ENCODE measurements at places on chromosomes 1 and 21. TPM values are rescaled to one million over a fixed set of nuclear protein-coding genes. Genes with fewer than 3 reads are reported as not detected.

The PEAR1 gene
- 10.8 TPM for total RNA-seq

The AK5 gene
- total RNA-seq: 13.5 TPM

The REG4 gene
- not detected for total RNA-seq

The RPE65 gene
- total RNA-seq: not detected

The FCRL6 gene
- total RNA-seq: not detected

The C1orf226 gene
- total RNA-seq: not detected

The VANGL2 gene
- total RNA-seq: not detected

The OVAAL gene
- total RNA-seq: not detected

- peak; percentile 35 for DNase-seq
Measured at GRCh38 chr1:205706601-205707502, 26.5 kb upstream of the SLC45A3 start.

GRCh38 chr1:100921110-100921706 is 25.3 kb downstream of the SLC30A7 start:
- peak; percentile 76 for DNase-seq

- DNase-seq: no peak
Measured at GRCh38 chr1:169508432-169509338, 22.9 kb upstream of the SLC19A2 start.

DNA sequence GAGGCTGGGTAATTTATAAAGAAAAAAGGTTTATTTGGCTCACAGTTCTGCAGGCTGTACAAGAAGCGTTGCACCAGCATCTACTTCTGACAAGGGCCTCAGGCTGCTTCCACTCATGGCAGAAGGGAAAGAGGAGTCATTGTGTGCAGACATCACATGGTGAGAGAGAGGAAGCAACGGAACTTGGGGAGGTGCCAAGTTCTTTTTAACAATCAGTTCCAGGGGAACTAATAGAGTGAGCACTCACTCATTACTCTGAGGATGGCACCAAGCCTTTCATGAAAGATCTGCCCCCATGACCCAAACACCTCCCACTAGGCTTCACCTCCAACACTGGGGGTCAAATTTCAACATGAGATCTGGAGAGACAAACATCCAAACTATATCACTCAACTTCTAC is 77.2 kb downstream of the DDAH1 start:
- no peak for DNase-seq

DNA sequence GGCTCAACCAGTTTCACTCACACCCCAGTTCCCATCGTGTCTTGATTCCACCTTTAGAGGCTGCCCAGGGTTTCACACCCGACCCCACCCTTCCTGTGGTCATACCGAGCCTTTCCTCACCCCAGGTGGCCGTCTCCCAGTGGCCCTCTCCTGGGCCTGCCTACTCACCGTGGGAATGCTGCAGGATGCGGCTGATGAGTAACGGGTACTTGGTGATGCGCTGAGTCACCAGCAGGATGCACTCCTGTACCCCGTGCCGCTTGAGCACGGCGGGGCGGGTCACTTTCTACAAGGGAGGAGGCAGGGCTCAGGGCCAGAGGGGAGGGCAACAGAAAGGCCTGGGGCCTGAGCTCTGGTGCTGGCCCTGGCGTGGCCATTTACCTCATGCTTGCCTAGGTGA is 16.4 kb downstream of the ARHGEF2 start:
- DNase-seq: peak; percentile 88

DNA sequence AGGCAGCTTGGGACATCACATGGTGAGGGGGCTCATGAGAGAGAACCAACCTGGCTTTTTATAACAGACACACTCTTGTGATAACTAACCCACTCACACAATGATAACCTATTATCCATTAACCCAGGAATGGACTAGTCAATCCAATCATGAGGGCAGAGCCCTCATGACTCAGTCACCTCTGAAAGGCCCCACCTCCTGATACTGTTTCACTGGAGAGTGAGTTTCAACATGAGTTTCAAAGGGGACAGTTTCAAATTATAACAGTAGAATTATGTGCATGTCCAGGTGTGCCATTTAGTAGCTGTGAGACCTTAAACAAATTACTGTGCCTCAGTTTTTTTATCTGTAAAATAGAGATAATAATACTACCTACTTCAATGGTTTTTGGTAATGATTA is 47.6 kb upstream of the PPP2R5A start:
- DNase-seq: no peak

GRCh38 chr1:92587445-92587844 is 100.7 kb upstream of the GFI1 start:
- no peak for DNase-seq

- DNase-seq: no peak
Measured at GRCh38 chr1:229803626-229804217, 177.7 kb downstream of the URB2 start.

DNA sequence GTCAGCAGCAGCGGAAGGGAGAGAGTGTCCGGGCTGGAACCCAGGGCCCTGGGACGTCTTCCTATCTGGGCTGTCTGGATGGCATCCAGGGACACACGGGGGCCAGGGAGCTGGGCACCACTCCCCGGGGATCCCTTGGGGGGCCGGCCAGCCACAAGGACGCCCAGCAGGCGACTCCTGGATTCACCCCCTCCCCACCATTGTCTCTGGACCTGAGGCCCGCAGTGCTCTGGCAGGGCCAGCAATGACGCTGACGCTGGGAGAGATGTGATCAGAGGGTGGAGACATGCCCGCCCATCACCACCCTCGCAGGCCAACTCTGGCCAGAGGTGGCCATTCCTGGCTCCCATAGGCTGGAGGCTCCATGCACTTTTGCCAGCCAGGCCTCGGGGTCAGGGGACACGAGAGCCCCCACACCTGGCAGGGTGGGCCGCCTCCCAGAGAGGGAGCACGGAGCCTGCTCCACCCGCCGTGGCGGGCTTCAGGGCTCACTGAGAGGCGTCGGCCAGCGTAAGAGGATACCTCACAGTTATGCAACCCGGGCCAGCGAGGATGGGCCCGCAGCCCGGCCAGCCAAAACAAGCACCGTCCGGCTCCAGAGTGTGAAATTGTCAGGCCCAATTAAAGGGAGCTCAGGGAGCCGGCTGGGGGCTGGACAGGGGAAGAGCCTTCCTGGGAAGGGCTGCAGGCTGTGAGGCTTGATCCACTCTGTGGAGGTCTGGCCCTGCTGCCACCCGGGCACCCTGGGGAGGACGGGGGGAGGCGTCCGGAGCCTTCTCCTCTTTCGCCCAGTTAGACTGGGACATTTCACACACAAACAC is 10.3 kb downstream of the ACTRT2 start:
- DNase-seq: no peak

GRCh38 chr1:232047473-232047872 is 420.9 kb downstream of the DISC1 start:
- DNase-seq: no peak

- DNase-seq: no peak
Measured at GRCh38 chr1:35220976-35221375, 28.0 kb upstream of the SFPQ start.

DNA sequence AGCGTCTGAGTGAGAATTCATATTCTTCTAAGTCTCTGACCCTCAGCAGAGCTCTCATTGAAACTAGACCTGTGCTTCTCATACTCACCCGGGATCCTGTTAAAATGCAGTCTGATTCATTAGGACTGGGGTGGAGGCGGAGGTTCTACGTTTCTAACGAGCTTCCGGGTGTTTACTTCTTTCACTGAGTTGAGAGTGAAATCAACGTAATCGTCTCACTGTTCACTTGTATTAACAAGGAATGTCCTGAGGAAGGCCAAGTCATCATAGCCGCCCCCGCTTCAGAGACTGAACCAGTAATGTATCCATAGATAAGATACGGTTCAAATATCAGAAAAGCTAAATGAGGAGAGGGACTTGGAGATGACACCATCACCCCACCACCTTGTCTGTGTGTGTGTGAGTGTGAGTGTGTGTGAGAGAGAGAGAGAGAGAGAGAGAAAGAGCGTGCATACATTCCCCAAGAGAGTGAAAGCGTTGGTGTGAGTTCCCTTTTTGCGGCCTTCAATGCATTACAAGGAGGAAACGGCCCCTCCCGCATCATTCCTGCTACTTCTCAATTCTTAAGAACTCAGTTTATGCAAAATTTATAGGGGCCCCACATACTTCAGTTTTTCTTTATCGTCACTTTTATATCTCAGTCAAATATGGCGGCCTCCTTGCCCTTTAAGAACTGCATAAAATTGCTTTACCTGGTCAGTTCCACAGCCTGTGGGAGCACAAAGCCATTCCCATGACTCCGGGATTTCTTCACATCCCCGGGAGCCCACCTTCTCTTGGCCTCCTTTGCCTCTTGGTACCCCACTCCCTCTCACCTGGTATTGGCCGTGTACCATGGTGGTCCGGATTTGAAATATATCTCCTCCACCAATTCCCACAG is 19.8 kb downstream of the KMO start:
- DNase-seq: no peak

- no peak for DNase-seq
Measured at GRCh38 chr1:229229137-229229720, 41.7 kb upstream of the RAB4A start.

DNA sequence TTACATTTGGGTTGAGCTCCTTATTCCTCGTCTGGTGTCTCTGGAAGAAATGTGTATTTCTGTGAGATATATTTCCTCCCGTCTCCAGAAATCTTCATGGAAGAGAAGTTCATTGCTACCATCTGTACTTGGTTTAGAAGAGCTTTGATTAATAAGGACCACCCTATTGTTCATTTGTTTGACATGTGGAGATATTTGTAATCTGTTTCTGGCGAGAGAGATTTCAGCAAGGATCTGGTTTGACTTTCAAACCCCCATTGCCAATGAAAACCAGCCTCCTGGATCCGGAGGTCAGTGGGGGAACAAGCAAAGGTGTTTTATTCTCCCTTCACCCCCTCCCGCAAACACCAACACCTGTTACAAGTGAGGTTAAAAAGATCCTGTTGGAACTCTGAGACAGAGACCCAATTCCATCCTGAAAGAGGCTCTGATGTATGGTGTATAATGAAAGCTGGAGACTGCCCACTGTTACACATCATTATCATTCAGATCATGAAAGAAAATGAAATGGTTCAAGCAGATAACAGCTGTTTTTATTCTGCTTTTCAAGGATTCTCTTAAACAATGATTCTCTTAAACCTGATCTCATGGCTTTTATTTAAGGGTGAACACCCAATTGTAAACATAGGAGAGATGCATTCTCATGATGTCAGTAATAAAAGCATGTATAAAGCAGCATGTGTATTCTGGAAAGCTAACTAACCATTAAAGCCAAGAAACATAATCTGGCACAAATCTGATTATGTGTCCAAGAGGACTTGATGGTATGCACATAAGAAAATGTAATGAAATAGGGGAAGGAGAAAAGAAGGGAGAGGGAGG is 393.5 kb upstream of the ADGRL2 start:
- DNase-seq: no peak

DNA sequence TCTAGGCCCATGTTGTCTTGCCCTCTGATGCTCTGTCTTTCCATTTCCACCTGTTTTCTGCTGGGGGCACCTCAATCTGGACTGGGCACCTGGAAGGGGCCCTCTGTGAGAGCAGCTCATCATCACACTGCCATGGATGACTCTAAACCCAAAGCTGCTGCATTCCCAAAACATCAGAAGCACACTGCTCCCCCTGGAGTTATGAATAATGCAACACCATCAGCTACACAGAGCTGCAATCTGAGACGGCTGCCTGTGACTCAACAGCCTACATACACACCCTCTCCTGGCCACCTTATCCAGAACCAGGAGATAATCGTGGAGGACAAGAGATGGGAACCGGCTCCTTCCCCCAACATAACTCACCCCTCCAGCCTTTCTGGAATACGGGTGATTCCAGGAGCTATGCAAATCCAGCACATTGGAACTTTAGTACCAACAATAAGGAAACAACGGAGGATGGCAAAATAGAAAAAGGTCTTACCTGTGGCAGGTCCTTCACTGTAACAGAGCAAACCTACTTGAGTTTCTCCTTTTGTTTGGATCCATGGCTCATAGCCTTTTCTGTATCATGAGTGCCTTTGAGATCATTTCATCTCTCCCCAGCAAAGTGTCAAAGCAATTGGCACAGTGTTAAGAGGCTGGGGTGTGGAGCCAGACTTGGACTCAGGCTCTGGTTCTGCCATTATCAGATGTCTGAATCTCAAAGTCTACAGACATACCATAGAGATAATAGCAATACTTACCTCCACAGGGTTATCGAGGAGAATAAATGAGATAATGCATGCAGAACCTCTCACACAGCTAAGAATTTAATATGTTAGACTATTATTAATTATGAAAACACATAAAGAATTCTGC is 29.3 kb downstream of the AK2 start:
- DNase-seq: peak; percentile 94

GRCh38 chr1:40404670-40405462 is 31.3 kb downstream of the SMAP2 start:
- peak; percentile 85 for DNase-seq

GRCh38 chr1:13605159-13605558 is 21.5 kb downstream of the PDPN start:
- DNase-seq: peak; percentile 45

- DNase-seq: no peak
Measured at GRCh38 chr1:13505020-13505419, 8.8 kb downstream of the LRRC38 start.

All from fibroblast of the aortic adventitia (primary cell).